ENCODE measurements at places on chromosomes 1 and 21. TPM values are rescaled to one million over a fixed set of nuclear protein-coding genes. Genes with fewer than 3 reads are reported as not detected.

AMY2A gene
- not detected for total RNA-seq

AQP10 gene
- total RNA-seq: not detected

MMP23B gene
- 0.38 TPM for total RNA-seq

BATF3 gene
- total RNA-seq: 5.1 TPM

LRRC7 gene
- total RNA-seq: 0.80 TPM

TM2D1 gene
- 60.2 TPM for total RNA-seq

BMP8B gene
- total RNA-seq: 0.58 TPM

ACTN2 gene
- not detected for total RNA-seq

CR1L gene
- total RNA-seq: not detected

ORC1 gene
- 15.6 TPM for total RNA-seq

ZBTB8OS gene
- 34.3 TPM for total RNA-seq

G0S2 gene
- total RNA-seq: 1.0 TPM

ZFP69B gene
- 6.8 TPM for total RNA-seq

- DNase-seq: no peak
These were observed 25.1 kb downstream of the C2CD2 start for GRCh38 chr21:41928621-41929220.

DNA sequence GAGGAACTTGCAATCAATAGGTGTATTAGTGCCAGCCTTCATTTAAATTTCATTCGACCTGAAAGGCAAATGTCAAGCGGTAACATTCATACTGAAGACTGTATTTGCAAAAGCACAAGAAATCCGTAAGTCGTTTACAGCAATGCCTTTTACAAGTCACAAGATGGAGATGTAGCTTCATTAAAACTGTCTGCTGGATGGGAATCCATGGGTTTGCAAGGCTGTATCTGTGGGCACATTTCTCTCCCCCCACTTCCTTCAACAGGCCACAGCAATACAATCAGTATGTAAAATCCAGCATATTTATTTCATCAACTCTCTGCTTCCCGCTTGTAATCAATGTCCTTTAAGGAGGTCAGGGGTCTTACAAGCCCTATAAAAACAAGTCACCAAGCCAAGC lies 147.1 kb downstream of the SLC45A1 start:
- no peak for DNase-seq

DNA sequence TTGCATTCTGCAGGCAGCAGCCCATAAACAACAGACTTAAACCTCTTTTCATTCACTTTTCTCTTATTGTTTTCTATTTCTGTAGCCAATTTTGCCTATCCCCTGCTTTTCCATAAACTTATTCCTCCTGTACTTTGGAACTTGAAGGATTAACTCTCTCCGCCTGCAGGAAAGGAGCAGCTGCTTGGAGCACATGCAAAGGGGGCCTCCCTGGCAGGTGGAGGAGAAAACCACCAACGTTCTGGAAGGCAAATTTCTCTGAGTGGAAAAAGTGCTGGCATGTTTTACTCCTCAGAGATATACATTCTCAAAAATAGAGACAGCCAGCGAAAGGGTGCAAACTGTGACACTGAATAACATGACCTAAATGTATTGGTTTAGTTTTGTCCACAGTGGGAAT lies 33.6 kb downstream of the RGS21 start:
- peak; percentile 42 for DNase-seq

DNA sequence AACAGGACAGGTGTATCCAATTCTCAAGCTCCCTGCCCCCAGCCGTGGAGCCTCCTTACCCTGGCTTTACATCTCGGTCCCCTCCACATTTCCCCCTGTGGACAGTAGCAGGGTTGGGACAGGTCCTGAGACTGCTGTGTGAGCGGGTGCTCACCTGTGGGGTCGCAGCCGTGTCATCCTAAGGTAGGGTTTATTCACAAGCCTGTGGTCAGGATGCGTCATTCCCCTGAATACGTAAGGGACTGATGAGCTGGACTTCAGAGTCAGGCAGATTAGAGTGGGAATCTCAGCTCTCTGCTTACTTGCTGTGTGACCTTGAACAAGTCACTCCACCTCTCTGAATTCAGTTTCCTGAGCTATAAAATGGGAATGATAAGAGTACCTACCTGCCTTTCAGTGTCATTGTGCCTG lies 17.7 kb downstream of the ZNF362 start:
- no peak for DNase-seq

GRCh38 chr1:179366093-179366800 lies 476 bp downstream of the AXDND1 start:
- no peak for DNase-seq

GRCh38 chr1:85616736-85617135 lies 36.2 kb downstream of the CCN1 start:
- no peak for DNase-seq

- no peak for DNase-seq
These were observed 391.2 kb downstream of the RWDD3 start for GRCh38 chr1:95625224-95625623.

- no peak for DNase-seq
These were observed 50.2 kb upstream of the USP25 start for GRCh38 chr21:15679630-15680029.

DNA sequence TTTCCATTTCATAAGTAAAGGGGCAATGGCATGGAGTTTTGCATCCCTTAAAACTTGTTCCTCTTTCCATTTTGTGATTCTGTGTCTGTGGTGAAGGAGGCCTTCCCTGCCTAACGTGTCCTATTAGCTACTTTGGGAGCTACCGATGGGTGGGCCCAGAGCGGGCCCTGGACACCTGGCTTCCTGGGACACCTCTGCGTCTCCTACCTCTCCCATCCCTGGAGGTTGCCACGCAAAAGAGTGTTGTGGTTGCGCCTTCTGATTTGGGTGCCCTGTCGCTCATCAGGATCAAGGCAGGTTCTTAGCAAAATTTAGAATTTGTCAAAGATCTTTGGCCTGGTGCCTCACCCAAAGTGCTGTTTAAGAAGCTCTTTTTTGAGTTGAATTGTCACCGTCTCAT lies 116.4 kb upstream of the CACNA1E start:
- no peak for DNase-seq

- DNase-seq: peak; percentile 22
These were observed 80.9 kb downstream of the PCBP3 start for GRCh38 chr21:45724345-45724961.

DNA sequence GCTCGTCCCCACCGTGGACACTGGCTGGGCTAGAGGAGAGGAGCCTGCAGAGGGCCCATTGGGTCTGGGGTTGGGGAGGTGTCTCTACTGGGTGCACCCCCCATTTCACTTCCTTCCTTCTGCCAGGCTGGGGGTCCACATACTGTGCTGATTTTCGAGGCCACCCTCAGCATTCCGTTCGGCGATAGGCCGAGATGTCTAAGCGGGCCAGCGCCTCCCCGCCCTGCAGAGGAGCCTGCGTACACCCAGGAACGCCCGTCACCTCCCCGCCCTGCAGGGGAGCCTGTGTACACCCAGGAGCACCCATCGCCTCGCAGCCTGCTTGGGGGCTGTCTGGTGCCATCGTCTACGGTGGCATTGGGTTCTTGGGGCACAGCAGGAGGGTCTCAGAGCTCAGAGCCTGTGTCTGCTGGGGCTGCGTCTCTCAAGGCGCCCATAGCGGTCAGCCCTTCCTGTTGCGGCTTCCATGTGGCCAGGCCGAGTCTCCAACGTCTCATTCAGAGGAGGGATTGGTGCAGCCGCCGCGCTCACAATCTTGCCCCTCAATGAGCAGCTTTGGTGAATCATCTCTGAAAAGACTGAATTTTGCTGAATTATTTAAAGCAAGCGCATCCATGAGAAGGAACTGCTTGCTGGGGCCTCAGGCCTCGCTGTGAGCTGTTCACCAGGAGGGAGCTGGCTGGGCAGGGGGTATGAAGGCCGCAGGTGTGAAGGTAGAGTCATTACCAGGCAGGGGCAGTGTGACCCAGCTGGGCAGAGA lies 30.7 kb upstream of the AGPAT3 start:
- DNase-seq: no peak

- no peak for DNase-seq
These were observed 14.7 kb downstream of the GREM2 start for GRCh38 chr1:240597153-240597745.

DNA sequence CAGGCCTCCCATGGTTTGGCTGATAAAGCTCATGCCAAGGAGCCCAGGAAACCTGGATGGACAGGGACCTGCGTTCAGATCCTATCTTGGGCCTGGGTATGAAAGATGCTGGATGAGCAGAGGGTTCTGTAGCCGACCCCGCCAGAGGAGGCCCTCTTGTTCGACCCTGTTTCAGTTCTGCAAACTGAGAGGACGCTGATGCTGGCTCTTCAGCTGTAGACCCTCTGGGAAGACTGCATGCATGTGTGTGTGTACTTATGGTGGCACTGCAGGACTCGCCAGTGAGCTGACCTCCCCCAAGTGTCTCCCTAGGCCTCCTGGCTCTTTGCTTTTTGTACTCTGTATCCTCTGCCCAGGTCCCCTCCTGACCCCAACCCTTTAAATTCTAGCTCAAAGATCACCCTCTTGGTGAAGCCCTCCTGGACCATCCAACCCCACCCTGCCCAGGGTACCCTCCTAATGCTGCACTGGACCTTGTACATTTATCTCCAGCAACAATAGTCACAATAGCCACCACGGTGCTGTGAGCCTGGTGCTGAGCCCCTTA lies 1.6 kb downstream of the EPS8L3 start:
- no peak for DNase-seq

- no peak for DNase-seq
These were observed 88.9 kb upstream of the WLS start for GRCh38 chr1:68321084-68321685.

GRCh38 chr1:155218854-155219591 lies 10.5 kb downstream of the MTX1 start:
- DNase-seq: peak; percentile 50

DNA sequence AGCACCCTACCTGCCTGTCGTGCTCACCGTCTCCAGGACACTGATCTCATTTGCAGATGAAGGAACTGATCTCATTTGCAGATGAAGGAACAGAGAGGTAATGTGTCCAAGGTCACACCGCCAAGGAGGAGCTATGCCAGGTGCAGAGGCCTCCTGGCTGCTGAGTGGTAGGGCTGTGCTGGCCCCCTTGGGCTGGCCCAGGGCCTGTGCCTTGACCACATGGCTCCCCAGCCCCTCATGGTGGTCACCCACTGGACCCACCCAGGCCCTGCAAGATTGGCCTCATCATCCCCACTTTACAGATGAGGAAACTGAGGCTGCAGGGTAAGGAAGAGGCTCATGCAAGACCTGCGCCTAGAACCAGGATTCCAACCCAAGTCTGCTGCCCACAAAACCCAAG lies 628.3 kb downstream of the MATN1 start:
- DNase-seq: no peak

- no peak for DNase-seq
These were observed 26.4 kb upstream of the SMYD3 start for GRCh38 chr1:246533371-246533905.

- peak; percentile 54 for DNase-seq
These were observed 44.8 kb downstream of the USP25 start for GRCh38 chr21:15774590-15774989.
